ENCODE measurements at places on chromosomes 2 and 18.
A peak's percentile ranks its signal among the peaks of the same experiment; 100 is the strongest.

DNA sequence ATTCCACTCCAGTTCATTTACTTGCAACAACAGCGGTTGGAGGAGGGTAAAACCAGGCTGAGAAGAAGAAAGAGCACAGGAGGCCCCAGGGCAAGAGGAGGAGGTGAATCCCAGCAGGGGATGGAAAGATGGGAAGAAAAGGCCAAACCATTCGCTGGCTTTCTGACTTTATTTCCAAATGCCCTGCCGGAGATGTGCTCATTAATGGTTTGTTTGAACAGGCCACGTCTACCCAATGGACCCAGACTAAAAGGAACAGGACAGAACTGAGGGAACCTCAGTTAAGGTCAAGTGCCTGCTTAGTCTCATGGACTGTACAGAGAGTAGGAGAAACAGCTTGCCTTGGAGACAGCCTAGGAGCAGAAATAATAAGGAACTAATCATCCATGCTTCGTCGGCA, 121.6 kb upstream of the NDUFV2 start:
- no peak for DNase-seq

GRCh38 chr18:61991201-61991600, 98.4 kb upstream of the RNF152 start:
- no peak for DNase-seq

- DNase-seq: no peak
Observed at GRCh38 chr2:56309626-56310170, 125.9 kb downstream of the CCDC85A start.

GRCh38 chr2:61550375-61551209, 12.4 kb upstream of the XPO1 start:
- DNase-seq: no peak

DNA sequence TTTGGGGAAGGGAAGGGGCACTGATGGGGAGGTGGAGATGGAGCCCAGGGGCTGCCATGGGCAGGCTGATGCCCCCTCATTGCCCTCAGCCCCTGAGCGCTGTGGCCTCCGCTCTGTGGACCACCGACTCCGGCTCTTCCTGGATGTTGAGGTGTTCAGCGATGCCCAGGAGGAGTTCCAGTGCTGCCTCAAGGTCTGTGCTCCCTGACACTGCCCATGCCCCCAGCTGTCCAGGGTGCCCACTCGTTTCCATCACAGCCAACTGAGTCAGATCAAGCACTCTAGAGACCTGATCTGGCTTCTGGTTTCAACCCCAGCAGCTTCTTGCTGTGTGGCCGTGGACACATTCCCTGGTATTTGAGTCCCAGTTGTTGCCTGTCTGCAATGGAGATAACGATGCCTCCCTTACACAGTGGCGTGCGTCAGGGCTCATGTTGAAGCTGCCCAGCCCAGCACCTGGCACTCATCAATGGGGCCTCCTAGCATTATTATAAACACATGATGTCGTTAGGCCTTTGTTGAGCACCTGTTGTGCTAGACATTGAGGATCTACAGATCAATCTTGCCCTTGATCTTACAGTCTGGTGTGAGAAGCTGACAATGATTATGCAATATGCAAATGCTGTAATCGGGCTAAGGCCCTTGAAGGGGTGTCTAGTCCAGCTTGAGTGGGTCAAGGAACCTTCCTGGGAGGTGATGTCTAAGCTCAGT, 14.4 kb downstream of the STK11IP start:
- DNase-seq: no peak

DNA sequence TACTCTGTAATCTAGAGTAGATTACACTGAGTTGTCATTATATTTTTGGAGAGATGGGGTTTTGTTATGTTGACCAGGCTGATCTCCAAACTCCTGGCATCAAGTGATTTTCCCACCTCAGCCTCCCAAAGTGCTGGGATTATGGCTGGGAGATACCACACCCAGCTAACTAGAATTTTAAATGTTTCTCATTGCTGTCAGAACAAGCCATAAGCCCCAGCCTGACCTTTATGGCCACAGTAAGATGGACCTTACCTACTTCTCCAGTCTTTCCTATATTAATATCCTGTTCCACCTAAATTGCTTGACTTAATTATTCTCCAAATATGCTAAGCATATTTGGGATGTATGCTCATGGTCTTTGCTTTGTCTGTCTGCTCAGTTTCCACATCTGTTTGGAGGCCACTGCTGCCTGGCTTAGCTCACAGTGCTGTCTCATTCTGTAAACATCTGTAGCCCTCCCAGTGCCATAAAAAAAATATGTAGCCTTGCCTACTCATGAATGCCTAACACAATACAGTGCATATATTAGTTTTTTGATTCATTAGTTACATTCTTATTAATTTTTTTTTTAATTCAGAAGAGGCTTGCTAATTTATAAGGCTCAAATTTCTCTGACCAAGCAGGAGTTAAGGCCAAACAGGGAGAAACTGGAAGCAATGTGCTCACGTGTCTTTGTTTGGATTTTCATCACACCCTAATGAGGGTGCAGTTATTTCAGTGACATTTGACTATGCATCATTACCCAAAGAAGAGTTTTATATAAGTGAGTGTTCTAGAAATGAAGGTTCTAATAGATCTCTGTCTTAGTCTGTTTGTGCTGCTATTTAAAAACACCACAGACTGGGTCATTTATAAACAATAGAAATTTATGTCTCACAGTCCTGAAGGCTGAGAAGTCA, 45.3 kb upstream of the PSME4 start:
- DNase-seq: no peak

DNA sequence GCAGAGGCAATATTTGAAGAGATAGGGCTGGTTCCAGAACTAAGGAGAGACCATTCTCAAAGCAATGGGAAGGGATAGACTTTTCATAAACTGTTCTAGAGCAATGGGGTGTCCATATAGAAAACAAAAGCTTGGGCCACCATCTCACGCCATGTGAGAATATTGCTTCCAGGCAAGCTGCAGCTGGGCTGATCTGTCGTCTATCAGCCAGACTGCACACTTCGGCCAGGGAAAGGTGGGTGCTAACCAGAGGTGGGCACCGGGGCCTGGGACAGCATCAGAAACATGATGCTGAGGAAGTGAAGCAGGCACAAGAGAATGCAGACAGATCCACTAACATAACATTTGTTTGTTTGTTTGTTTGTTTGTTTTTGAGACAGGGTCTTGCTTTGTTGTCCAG, 43.7 kb downstream of the MYO7B start:
- no peak for DNase-seq

- no peak for DNase-seq
Observed at GRCh38 chr2:172153757-172154156, 51.1 kb upstream of the DLX2 start.

- DNase-seq: no peak
Observed at GRCh38 chr2:152740743-152741328, 22.4 kb downstream of the ARL6IP6 start.

DNA sequence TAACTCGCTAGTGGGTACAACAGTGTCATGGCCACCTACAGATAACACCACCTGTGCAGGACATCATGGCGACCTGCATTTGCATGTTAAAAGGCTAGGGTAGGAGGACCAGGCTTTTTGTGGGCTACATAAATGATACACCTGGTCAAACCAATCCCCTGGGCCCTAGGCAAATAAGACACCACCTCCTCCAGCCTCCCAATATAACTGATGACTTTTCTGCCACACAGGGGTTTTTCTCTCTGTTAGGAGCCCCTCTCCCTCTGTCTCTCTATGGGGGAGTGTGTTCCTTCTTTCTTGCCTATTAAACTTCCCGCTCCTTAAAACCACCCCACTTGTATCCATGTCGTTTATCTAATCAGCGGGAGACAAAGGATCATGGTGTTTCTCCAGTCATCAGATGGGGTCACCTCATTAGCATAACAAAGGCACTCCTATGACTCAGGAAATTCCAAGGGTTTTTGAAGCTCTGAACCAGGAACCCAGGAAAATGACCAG, 10.8 kb upstream of the BUB1 start:
- no peak for DNase-seq

- DNase-seq: no peak
Observed at GRCh38 chr2:69018678-69019095, 5.7 kb downstream of the ANTXR1 start.

DNA sequence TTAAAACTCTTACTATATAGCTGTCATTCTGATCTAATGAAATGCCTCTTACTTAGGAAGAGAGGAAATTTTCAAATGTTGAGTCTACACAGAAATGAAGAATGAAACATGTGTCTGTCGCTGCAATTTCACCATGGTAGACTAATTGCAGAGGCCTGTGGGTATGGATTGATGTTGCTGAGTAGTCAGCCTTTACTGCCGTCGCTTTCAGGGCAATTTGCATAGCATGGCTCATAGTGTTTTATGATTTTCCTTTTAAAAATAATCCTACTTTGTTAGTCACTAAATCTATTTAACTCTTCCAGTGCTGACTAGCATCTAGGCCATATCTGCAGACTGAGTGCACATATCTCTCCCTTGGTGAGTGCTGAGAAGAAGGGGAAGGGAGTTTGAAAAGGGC, 819.2 kb downstream of the SATB2 start:
- no peak for DNase-seq

DNA sequence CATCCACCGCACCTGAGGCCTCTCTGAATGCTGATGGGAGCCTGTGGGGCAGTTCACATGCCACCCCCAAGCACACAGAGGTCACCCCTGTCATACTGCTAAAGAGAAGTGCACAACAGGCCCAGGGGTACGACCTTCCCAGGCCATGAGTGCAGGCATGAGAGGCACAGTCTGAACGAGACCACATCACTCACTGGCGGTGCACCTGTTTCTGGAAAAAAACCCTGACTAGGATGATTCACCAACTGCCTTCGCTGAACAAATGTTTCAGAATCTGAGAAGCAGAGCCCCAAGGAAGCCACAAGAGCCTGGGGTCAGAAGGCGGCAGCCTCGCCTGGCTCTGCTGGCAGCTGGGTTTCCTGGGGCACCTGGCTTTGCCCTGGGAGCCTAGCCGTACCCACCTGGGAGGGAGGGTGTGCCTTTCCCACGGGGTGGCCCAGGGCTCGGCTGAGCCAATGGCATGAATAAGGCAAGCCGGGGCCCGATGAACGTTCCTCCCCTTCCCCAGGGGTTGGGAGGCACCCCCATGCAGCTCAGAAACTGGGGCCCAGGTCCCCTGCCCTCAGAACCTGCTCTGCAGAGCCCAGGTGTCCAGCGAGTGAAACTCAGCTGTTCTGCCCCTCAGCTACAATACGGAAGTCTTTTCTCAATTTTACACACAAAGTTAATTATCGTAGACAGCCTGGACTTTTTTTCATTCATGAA, 73.8 kb downstream of the HDAC4 start:
- peak; percentile 64 for DNase-seq

GRCh38 chr2:96788442-96789244, 27.4 kb upstream of the CNNM3 start:
- DNase-seq: no peak

DNA sequence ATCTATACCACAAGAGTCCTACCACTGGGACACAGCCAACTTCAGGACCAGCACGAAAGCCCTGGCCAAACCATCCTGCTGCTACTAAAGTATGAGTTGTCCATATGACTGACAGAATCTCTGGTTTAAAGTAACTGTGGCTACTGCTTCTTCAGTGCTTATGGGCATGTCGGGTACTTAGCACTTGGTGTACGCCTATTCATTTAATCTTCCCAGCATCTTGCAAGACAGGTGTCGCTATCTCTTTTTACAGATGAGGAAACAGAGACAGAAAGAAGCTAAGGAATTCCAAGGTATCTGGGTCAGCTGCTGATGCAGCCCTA, 203.4 kb upstream of the ID2 start:
- no peak for DNase-seq

- no peak for DNase-seq
Observed at GRCh38 chr2:199911877-199912161, 726 bp downstream of the C2orf69 start.

DNA sequence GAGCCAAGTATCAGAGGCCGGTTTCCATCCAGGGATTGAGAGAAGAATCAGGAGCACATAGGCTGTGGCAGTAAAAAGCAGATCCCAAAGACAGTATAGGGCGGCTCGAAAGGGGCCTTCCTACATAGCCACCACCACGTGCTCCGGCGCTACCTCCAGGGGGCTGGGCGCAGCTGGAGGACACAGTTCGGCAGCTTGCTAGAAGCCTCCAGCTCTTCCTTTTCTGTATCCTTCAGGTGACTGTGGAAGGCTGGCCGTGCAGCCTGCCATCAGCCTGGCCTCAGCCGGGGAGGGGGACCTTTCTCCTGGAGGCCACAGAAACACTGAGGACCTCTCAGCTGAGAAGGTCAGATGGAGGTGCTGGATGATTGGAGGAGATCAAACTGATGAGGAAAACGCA, 183.6 kb upstream of the GLI2 start:
- no peak for DNase-seq

DNA sequence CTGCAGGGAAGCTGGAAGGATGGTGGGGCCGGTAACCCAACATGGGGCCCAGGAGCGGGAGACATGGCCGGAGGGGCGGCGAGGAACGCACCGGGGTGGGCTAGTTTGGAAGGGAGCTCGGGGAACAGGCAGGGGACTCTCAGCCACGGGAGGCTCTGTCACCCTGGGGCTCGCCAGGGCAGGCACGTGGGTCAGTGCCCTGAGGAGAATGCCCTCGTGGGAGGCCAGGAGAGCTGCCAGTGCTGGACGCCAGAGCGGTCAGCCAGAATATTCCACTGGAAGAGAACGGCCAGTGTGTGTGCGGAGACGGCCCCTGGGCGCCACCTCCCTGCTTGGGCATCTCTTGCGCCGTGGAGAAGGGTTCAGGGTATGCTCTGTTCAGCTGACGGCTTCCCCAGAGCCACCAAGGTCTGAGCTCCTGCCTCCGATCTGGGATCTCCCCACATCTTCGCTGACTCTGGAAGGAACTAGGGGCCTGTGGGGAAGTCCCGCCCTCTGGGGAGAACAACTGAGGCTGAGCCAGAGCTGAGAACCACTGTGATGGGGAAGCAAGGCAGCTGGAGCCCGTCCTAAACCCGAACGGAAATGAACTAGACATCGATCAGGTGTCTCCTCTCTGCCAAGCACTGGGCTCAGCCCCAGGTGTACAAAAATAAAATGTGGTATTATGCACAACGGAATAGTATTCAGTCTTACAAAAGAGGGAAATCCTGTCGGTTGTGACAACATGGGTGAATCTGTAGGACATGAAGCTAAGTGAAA, 49.3 kb downstream of the TNP1 start:
- no peak for DNase-seq

DNA sequence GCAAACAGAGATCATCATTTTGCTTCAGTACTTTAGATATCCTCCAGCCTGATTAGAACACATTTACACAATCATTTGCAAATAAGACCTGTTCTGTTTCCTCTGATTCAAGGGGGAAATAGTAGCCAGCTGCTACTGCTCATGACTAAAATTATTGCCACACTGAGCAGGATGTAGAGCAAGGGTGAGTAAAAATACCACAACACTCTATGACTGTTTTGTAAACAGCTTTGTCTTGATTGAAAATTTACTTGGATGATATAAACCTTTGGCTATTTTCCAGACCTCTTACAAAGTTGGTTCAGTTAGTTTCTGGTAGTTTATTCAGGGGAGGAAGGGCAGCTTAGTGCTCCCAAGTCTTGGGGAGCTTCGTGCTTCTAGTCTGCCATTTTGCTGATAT, 286.4 kb upstream of the CNTNAP5 start:
- no peak for DNase-seq

- no peak for DNase-seq
Observed at GRCh38 chr18:1848716-1849115, 722.6 kb downstream of the METTL4 start.

DNA sequence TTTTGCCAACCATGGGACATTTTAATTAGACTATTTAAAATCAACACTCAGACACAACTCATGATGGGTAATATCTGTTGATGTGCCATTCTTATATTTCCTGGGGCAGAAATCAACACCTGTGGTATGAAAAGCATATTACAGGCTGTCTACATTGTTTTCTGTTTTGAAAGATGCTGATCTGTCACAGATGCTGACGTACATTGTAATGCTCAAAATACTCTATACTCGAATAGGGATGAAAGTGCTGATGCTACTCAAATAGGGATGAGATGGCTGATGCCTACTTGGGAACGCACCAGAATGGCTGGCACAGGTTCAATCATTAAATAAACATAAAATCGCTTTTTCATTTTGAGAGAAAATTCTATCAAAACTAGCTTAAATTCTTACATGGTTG, 41.2 kb downstream of the TMEFF2 start:
- no peak for DNase-seq
